ENCODE measurements at places on chromosomes 12 and 14.
A peak's percentile ranks its signal among the peaks of the same experiment; 100 is the strongest.

- no peak for DNase-seq
Measured at GRCh38 chr14:69891422-69891821, 12.2 kb downstream of the SMOC1 start.

GRCh38 chr12:3885277-3886094, 12.3 kb upstream of the PARP11 start:
- DNase-seq = peak; percentile 66

- no peak for DNase-seq
Measured at GRCh38 chr14:69633238-69633637, 21.8 kb downstream of the SUSD6 start.

DNA sequence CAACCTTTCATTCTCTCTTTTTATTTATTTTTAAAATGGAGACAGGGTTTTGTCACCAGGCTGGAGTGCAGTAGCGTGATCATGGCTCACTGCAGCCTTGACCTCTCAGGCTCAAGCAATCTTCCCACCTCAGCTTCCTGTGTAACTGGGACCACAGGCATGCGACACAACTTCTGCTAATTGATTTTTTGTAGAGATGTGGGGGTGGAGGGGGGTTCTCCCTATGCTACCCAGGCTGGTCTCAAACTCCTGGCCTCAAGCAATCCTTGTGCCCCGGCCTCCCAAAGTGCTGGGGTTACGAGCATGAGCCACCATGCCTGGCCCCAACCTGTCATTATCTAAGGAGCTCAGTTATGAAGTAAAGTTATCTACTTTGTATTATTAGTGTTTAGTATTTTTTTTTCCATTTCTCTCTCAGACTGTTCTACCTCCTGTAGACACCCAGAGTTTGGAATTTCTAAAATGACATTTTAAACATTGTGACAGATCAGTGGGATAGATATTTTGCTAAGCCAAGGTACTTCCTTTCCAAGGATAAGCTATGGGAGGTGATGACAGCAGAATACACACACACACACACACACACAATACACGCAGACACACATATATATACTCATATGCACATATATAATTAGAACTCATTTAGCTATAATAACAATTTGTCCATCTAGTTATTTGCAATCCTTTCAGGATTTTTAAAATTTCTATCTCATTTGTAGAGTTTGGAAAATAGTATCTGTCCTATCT, 2.1 kb upstream of the USP44 start:
- DNase-seq = no peak

- no peak for DNase-seq
Measured at GRCh38 chr12:27576667-27577347, 52.8 kb downstream of the PPFIBP1 start.

DNA sequence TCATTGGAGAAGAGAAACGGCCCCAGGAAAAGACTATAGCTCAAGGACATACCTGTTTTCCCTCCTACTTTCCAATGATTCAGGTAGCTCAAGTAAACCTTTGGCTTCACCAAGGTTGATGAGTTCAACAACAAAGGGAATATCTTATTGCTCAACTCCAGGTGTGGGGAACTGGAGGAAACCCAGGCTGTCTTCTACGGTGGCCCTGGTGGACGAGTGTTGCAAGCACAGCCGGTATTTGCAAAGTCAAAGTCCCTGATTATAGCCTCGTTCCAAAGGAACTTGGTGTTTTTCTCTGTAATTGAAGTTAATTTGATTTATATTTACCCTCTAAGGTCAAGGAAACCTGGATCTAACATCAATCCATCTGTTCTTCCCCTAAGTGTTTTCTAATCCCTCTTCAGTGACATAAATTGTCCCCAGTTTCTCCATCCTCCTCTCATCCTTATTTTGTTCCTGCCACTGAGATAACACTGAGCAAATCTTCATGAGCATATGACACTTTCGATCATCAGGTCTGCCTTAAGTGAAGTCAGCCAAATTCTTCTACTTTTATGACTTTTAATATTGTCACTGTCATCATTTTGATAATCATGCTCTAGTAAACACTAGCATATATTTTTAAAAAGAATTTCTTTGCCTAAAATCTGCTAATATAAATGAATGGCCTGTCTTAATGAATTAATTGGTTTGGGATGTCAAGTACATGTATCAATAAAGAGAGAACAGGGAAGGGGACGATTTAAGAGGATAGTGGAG, 174.6 kb upstream of the TBX3 start:
- DNase-seq = no peak

DNA sequence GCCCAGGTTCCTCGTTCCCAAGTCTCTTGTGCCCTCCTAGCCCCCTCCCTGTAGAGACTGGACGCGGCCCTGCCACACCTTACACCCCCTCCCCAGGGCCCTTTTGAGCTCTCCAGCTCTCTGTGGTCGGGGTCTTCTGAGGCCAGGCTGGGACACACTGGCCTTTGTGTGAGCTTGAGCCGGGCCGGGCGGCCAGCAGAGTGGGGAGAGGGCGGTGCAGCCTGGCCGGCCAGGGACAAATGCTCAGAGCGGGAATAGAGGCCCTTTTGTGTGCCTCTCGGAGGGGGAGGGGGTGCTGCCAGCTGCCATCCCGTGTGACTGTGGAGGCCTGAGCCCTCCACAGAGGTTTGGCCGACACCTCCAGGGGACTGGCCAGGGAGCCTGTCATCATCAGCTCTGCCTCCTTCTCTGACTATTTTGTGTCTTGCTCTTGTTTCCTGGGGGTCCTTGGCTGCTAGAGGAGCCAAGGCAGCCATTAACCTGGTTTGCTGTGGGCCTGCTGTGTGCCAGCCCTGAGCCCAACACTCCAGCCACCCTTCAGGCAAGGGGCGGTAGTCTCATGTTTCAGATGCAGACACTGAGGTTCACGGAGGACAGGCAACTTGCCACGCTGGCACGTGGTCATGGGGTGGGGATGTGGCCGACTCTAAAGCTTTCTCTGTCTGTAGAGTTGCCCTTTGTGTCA, 13.6 kb downstream of the FAM222A start:
- DNase-seq = no peak

DNA sequence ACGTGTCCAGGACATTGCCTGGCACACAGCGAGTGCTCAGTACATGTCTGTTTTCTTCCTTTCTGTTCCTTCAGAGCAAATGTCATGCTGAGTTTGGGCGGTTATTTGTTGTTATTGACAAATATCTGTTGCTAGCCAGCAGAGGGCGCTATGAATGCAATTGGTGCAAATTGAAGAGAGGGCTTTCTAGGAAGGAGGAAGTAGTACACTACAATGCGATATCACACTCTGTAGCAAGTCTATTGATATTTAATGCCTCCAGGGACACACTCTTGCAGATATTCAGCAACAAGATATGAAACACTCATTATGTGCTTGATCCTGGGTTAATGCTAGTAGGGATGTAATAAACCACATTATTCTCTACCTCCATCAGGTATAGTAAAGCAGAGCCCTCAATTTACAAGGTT, 267.3 kb upstream of the SRRM4 start:
- DNase-seq = peak; percentile 45

DNA sequence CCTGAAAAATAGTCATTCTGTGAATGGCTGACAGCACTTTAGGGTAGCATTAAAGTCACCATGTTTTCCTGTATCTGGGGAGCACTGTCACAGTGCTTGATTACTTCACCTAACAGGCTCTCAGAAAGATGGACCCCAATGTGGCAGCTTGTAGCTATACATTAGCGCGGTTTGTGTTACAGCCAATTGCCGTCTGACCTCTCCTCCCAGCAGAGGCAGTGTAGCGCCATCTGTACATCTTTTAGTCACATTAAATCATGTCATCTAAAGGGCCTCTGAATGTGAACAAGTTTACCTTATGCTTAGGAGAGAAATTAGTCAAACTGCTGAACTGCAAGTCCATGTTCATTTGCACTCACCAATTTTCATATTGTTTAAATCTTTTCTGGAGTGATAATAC, 113.7 kb downstream of the LMO3 start:
- DNase-seq = no peak

GRCh38 chr12:91859347-91859746, 286.3 kb downstream of the BTG1 start:
- no peak for DNase-seq

GRCh38 chr12:128693115-128693514, 130.6 kb downstream of the SLC15A4 start:
- no peak for DNase-seq

DNA sequence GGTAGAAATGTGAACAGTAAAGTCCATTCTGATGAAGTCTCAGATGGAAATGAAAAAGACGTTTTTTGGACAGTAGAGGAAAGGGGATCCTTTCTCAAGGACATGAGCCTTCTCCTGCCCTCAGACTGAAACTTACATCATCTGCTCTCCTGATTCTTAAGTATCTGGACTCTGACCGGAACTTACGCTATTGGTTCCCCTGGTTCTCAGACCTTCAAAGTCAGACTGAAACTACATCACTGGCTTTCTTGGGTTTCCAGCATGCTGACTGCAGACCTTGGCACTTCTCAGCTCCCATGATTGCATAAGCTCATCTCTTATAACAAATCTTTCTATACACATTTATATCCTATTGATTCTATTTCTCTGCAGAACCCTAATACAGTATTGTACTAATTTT, 291.0 kb downstream of the SNAPC1 start:
- no peak for DNase-seq

DNA sequence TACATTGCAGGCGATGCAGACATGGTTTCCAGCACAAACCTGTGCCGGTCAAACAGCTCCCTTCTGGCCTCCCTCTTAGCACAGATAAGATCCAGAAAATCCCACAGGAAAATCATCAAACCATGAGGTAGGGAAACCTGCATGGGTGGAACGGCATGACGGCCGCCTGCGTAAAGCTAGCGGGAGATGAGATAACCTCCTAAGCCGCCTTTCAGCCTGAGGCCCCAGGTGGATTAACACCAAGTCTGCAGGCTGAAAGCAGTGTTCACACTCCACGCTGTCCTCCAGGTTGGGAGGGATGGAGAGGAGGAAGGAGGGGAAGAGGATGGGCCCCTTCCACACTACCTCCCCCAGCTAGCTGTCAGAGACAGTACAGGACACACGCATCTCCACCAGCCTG, 63.8 kb downstream of the TSPAN11 start:
- no peak for DNase-seq

DNA sequence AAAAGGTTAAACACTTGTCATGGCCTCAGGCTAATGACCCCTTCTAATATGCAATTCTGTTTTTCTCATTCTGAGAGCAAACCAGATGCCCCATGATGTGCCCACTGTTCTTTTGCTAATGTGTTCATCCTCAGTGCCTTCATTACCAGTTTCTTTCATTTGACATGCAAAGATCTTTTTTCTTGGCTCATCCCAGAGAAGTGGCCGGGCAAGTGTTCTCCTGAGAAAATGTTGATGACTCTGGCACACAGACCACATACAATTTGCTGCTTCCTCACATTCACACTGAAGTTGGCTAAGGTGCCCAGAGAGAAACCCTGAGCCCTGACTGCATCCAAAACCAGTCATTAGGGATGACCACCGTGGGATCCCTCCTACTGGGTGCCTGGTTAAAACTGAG, 833.3 kb downstream of the DIO2 start:
- no peak for DNase-seq

- peak; percentile 16 for DNase-seq
Measured at GRCh38 chr12:53005215-53005985, 856 bp upstream of the EIF4B start.

DNA sequence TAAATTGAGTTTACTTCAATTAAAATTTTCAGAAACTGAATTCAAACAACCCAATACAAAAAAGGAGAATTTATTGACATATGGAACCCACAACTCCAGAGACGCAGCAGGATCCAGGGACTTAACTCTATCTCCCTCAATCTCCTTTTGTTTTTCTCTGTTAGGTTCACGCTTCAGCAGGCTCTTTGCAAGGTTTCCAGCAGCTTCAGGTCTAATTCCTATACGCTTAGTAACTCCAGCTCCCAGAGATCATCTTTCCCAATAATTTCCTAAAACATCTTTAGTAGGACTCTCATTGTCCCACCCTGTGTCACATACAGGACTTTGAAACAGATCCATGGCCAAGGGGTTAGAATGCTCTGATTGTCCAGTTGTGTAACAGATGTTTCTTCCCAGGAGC, 175.2 kb downstream of the RMST start:
- no peak for DNase-seq

GRCh38 chr14:92348154-92348553, 25.2 kb downstream of the SLC24A4 start:
- DNase-seq = no peak

- DNase-seq = no peak
Measured at GRCh38 chr12:44775901-44776300, 100.2 kb downstream of the NELL2 start.

GRCh38 chr12:68981516-68981915, 48.5 kb upstream of the CPM start:
- DNase-seq = peak; percentile 68

DNA sequence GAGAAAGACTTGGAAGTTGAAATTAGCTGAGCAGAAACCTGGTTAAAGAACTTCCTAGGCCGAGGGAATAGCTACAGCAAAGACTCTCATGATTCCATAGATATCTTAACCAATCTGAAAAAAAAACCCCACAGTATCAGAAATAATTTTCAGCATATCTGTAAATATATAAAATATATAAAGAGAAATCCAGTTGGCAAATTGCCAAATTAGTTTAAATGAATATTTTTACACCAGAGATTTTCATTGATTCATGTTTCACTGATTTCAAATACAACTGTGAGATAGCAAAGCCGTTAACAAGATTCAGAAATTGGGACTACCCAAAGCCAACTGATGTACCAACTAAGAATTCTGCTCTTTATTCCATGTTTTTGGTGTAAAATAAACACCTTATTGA, 6.8 kb upstream of the PTPRR start:
- no peak for DNase-seq

DNA sequence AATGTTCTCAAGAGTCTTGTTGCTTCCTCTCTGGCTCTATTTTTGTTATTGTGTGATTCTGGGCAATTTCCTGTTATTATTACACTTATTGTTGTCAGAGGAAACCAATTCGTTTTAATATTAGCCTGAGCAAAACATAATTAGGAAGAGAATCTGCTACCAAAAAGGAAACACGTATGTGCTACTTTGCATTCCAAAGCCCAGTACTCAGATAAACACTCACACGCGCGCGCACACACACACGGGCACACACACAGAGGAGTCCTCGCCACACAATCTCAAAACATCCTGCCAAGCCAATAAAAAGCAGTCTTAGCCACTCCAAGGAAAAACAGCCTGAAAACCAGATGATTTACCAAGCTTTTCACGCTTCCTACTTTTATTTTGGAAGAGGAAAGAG, 400.7 kb downstream of the NUAK1 start:
- DNase-seq = peak; percentile 27

GRCh38 chr12:50677858-50678257, 86.0 kb upstream of the ATF1 start:
- DNase-seq = no peak

GRCh38 chr12:104522985-104523722, 66.4 kb downstream of the CHST11 start:
- no peak for DNase-seq

GRCh38 chr14:106460916-106461315, 934.5 kb downstream of the TMEM121 start:
- DNase-seq = no peak

- peak; percentile 16 for DNase-seq
Measured at GRCh38 chr14:90381999-90382451, 14.8 kb upstream of the CALM1 start.

DNA sequence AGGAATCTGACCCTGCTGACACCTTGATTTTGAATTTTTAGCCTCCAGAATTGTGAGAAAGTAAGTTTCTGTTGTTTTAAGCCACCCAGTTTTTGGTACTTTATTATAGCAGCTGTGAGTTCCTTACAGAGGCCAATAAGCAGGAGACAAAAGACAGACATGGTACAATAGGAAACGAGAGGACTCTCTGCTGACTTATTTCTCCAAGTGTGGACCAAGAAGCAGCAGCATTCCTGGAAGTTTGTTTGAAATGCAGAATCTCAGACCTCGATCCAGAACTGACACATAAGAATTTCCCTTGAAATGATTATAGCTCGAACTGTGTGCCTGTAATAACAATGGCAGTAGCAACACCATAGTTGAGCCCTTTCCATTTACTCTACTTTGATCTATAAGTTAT, 31.9 kb upstream of the LUM start:
- no peak for DNase-seq

All from ELR (cell line).